ENCODE measurements at places on chromosomes 16 and 17.

DNA sequence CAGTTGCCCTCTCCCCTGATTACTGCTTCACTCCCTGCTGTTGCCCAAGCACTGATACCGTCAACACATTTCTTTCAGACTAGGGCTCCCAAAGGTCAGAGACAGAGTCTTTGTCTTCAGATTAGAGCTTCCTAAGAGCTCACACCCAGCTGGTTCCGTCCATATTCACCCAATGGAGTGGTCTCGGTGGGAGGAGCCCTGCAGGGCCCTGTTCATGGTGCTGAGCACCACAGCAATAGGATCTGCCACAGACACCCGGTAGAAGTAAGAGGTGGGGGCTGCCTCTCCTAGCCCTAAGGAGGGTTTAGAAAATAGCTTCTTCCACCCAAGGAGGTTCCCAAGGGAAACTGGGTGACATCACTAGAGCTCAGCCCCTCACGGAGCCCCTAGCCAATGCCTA is 128.3 kb downstream of the CCDC144A start:
- H3K4me3 ChIP-seq: no peak overlapping the region
- H3K27me3 ChIP-seq: peaks cover 40% of the 10 kb centered on the region
- H3K4me1 ChIP-seq: no peaks in the 10 kb centered on the region
- no peaks in the 10 kb centered on the region for H3K36me3 ChIP-seq
- DNase-seq: no peak
- H3K27ac ChIP-seq: no peak overlapping the region

GRCh38 chr17:80621997-80622357 is 77.3 kb downstream of the RPTOR start:
- DNase-seq: no peak
- no peak overlapping the region for H3K4me3 ChIP-seq
- peaks cover 26% of the 10 kb centered on the region for H3K4me1 ChIP-seq
- peaks cover 10% of the 10 kb centered on the region for H3K36me3 ChIP-seq
- no peak overlapping the region for H3K27ac ChIP-seq

DNA sequence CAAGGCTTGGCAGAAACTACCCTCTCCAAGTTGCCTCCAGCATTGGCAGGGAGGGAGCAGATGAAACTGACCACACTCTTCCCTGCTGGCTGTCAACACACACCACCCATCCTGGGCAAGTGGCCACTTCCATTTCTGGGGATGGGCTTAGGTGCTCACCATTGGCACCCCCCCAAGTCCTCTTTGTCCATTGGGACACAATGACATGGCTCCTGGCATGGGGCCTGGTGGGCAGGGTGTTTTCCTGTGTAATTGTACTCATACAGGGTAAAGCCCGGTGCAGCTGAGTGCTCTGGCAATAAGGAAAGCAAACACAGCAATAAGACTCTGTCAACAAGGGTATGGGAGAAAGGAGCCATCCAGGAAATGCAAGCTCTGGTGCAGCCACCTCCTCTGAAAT is 22.6 kb downstream of the SCNN1B start:
- no peaks in the 10 kb centered on the region for H3K36me3 ChIP-seq
- H3K4me3 ChIP-seq: no peak overlapping the region
- no peak for DNase-seq
- no peak overlapping the region for H3K27ac ChIP-seq
- H3K4me1 ChIP-seq: peaks cover 7% of the 10 kb centered on the region

GRCh38 chr16:68126395-68126794 is 41.2 kb downstream of the NFATC3 start:
- H3K27me3 ChIP-seq: no peaks in the 10 kb centered on the region
- no peak for DNase-seq
- H3K4me1 ChIP-seq: peaks cover 52% of the 10 kb centered on the region
- no peak overlapping the region for H3K27ac ChIP-seq
- no peak overlapping the region for H3K4me3 ChIP-seq

All from stimulated activated naive B cell treated with anti-CD40 and anti-IgM and Interleukin-4, amounts not matched to agents 10 μg/mL and 1 μg/mL and 100 μg/mL, for 72 hours (primary cell).